ENCODE measurements at places on chromosomes 2 and 18.
A peak's percentile ranks its signal among the peaks of the same experiment; 100 is the strongest.

GRCh38 chr2:101450965-101451364, 23.9 kb downstream of the RFX8 start:
- no peak for DNase-seq

GRCh38 chr2:68363721-68364120, 1.4 kb upstream of the PLEK start:
- no peak for DNase-seq

- DNase-seq: no peak
Observed at GRCh38 chr18:79402977-79403722, 7.4 kb downstream of the NFATC1 start.

DNA sequence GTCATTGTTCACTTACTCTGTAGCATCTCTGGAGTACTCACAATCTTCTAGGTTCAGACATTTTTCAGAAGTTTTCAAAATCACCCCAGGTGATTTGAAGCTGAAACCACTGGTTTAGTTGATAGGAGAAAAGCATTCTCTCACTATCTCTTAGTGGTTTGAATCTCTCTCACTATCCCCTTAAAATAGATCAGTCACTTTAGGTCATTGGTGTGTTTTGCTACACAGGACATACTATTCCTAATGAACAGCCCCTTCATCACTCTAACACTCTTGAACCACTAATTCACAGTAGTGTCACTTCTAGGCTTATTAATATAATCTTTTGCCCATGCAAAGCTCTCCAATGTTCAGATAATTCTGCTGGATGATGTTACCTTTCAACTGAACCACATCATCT, 34.5 kb downstream of the LYPD6 start:
- DNase-seq: no peak

- DNase-seq: no peak
Observed at GRCh38 chr2:232325324-232326273, 53.0 kb upstream of the ALPP start.

DNA sequence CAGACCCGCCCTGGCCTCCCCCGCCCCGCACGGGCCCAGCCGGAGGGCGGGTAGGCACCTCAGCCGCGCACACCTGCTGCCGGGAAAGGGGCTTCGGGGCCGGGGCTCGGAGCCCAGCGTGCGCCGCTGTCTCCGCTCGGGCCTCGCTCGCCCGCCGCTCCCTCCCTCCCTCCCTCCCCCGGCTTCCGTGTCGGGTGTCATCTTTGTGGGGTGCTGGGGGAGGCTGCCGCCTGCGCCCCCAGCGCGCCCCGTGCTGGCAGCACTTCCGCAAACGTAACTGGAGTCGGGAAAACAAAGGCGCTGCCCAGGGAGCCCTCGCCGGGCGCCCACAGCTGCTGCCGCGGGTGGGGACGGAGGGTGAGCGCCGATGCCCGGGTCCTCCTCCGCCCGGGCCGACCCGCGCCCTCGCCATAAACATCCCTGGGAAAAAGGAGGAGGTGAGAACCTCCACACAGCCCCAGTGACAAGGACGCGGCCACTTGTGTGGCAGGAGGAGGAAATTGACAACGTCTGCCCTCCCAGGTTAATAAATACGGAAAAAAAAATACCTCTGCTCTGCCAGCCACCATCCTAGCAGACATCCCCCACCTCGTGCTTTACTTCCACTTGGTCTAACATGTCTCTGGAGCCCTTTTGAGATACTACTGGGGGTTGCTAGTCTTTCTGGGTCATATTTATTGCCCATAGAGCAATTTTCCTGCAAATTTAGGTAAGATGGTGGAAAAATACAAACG, 550 bp downstream of the MFSD6 start:
- DNase-seq: peak; percentile 77

- no peak for DNase-seq
Observed at GRCh38 chr2:101722864-101723263, 25.4 kb downstream of the MAP4K4 start.

DNA sequence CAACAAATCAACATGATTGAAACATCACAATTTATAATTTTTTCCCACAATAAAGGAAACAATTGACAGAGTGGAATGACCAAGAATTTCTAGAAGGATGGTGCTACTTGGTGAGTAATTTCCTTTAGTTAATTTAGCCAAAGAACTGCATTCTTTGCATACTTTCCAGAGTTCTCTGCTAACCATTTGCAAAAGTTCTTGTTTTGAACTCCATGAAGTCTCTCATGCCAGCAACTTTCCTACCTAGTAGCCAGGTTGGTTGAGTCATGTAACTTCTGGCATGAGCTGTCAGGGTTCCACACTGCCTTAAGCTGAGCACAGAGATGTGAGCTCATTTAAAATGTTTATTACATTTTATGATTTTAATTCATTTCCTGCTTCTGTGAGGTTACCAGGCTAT, 539.6 kb downstream of the PID1 start:
- DNase-seq: no peak

- no peak for DNase-seq
Observed at GRCh38 chr18:60838677-60839076, 466.1 kb upstream of the MC4R start.

GRCh38 chr18:70288171-70288850, 534 bp upstream of the SOCS6 start:
- DNase-seq: no peak

- no peak for DNase-seq
Observed at GRCh38 chr2:226775032-226775509, 24.5 kb downstream of the IRS1 start.

GRCh38 chr2:84214455-84214854, 244.6 kb downstream of the SUCLG1 start:
- no peak for DNase-seq

DNA sequence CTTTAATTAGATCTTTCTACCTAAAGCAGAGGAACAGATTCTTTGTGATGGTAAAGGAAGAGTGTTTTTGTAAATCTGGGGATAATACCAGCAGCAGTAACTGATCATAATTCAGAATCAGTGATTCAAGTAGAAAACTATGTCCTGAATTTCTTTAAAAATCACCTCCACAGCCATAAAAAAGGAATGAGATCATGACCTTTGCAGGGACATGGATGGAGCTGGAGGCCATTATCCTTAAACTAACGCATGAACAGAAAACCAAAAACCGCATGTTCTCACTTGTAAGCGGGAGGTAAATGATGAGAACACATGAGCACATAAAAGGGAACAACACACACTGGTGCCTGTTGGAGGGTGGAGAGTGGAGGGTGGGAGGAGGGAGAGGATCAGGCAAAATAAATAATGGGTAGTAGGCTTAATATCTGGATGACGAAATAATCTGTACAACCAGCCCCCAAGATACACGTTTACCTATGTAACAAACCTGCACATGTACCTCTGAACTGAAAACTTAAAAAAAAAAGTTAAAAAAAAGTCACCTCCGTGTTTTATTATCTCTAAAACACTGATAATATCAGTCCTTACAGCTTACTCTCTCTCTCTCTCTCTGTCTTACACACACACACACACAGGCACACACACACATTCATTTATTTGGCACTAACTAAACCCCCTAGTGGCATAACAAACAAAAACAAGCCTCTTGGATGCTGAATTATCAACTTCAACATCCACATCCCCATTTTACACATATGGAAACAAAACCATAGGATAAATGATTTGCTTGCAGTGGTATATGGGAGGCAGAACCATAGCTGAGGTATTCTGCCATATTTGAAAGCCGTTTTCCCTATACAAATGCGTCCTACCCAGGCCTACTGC, 1.4 kb downstream of the TM4SF20 start:
- DNase-seq: no peak

- DNase-seq: no peak
Observed at GRCh38 chr2:106695919-106696318, 190.0 kb downstream of the ST6GAL2 start.

DNA sequence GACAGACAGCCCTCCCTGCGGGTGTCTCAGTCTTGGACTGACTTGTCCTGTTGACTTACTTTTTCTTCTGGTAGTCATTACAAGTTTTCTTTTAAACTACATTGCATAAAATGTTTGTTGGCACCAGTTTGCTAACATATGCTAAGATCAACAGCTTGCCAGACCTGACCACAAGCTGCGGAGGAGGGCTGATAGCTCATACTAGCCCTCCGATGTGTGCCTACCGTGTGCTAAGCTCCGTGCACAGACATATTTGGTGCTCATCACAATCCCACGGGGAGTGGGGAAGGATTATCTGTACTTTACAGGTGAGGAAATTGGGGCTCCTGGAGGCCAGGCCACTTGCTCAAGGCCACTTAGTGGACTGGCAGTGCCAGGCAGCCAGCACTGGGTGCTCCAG, 72.8 kb upstream of the YPEL5 start:
- no peak for DNase-seq

DNA sequence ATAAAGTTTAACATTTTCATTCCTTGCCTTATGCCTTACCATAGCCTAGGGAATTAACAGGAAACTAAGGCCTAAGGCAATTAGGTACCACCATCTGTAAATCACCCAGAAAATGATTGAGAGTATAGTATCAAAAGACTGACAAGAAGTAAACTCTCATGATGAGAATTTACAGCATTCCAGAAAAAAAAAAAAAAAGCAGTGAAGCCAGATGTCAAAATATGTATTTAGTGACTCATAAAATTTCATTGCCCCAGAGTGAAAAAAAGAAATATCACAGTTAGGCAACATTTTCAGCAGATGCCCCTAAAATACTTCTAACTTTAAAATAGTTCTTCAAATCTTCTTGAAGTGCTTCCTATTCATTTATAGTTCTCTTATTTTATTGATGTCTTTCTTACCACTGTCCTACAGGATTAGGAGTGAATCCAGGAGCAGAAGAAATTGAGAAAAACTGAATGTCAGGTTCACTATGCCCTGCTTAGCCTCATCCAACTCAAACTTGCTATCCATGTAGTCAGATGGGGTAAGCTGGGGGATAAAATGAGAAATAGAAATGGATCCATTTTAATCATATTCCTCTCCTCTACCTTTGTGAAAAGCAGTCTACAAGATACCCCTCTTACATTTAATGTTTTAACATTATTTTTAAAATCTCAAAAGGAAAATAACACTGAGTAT, 57.3 kb upstream of the TANK start:
- DNase-seq: no peak

GRCh38 chr2:66587216-66587615, 152.3 kb downstream of the MEIS1 start:
- DNase-seq: no peak

- no peak for DNase-seq
Observed at GRCh38 chr2:170306293-170306873, 128.4 kb downstream of the MYO3B start.

GRCh38 chr2:179252423-179252822, 12.2 kb downstream of the SESTD1 start:
- DNase-seq: no peak

DNA sequence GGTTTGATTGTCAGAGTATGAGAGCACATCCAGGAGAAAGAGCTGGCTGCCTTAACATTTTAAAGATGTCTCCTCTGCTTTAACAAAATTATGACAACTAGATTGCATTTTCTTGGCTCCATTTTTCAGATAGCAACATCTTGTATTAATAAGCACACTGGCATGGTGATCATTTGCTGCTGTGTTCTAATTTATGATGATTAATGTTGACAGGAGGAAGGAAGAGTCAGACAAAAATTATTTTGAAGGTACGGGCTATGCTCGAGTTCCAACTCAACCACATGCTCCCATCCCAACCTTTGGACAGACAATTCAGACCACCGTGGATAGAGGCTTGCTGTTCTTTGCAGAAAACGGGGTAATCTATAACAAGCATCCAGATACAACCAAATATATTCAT, 98.2 kb upstream of the TTC39C start:
- no peak for DNase-seq

- no peak for DNase-seq
Observed at GRCh38 chr2:205836477-205837221, 154.3 kb downstream of the NRP2 start.

DNA sequence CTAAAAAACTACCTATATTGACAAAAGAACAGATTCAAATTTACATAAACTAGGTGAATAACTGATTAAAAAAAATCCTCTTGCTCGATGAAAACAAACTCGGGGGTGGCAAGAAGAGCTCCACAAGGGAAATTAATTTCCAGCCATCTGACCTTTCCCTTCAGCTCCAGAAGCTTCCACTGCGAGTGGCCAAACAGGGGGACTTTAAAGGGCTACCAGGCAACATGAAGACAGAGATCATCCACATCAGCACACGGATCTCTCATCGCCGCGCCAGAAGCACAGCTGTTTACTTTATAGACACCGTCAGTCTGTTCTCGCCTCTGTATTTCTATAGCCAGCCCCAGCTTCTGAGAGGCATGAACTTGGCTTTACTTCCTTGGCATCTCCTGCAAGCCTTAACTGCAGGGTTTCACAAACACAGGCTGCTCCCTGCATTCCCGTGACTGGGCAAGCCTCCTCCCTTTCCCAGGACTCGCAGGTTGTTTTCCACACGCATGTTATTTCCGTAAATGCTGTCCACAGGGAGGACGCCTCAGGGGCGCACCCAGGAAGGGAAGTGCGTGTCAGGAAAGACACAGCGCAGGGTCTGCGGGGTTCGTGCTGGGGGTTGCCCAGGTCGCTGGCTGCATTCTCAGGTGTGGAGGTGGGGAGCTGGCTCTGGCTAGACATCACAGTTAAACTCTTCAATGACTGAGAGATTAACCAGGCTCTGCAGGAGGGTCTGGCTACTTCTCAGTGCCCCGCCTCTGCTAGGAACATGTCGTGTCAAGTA, 85.0 kb downstream of the USP40 start:
- DNase-seq: no peak

DNA sequence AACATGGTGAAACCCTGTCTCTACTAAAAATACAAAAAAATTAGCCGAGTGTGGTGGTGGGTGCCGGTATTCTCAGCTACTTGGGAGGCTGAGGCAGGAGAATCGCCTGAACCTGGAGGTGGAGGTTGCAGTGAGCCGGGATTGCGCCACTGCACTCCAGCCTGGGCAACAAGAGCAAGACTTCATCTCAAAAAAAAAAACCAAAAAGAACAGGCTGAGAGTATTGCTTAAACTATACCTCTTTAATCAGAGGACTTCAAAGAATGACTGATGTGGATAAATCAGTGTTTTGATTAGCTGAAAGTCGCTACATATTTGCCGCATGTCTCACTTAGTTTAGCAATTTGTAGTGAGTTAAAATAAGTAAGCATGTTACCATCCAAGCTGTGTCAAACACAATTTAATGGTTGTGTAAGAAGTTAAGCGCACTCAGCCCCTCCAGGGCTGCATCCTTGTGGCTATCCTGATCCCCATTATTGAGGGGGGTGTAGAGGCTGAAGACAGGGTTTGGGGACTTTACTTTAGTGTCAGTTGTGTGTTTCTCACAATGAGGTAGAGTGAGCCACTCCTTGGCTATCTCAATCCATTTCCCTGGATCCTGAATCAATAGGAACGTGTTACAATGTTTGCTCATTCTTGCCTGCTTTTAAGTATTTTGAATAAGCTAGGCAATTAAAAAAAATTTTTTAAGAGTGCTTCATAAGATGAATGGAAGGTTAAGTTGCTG, 11.0 kb upstream of the FARP2 start:
- no peak for DNase-seq

- no peak for DNase-seq
Observed at GRCh38 chr18:13026583-13027270, 35.6 kb downstream of the CEP192 start.

DNA sequence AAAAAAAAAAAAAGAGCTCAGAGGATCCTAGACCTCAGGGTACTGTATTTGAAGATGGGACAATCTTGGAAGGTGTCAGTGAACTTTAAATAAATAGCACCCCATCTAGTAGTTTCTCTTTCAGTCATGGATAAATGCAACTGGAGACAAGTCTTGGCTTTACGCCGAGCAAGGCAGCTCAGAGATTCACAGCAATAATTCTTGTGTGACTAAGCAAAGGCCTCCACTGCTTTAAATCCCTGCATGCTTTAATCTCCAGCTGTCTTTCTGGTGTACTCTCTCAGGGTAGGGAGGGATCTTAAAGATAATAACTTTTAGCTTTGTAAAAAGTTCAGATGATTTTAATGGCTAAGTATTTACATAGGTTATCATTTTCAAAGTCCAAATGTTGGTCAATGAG, 36.3 kb downstream of the NRXN1 start:
- DNase-seq: no peak

GRCh38 chr2:60621688-60622429, 68.4 kb upstream of the BCL11A start:
- DNase-seq: no peak

Data from stimulated activated CD8-positive, alpha-beta memory T cell treated with anti-CD3 and anti-CD28 coated beads, Interleukin-7, amount 100 ng/mL, for 4 hours (primary cell).